CD4-positive, alpha-beta T cell treated with Interleukin-1 beta for 1 hour (primary cell): ENCODE measurements at places on chromosomes 2 and 18.

- no peak for DNase-seq
These were observed 13.1 kb downstream of the QPCT start for GRCh38 chr2:37357530-37357929.

- no peak for DNase-seq
These were observed 13.8 kb downstream of the CCDC93 start for GRCh38 chr2:118000041-118000440.

GRCh38 chr2:191881982-191882816 is 35.3 kb upstream of the CAVIN2 start:
- DNase-seq, result no peak

DNA sequence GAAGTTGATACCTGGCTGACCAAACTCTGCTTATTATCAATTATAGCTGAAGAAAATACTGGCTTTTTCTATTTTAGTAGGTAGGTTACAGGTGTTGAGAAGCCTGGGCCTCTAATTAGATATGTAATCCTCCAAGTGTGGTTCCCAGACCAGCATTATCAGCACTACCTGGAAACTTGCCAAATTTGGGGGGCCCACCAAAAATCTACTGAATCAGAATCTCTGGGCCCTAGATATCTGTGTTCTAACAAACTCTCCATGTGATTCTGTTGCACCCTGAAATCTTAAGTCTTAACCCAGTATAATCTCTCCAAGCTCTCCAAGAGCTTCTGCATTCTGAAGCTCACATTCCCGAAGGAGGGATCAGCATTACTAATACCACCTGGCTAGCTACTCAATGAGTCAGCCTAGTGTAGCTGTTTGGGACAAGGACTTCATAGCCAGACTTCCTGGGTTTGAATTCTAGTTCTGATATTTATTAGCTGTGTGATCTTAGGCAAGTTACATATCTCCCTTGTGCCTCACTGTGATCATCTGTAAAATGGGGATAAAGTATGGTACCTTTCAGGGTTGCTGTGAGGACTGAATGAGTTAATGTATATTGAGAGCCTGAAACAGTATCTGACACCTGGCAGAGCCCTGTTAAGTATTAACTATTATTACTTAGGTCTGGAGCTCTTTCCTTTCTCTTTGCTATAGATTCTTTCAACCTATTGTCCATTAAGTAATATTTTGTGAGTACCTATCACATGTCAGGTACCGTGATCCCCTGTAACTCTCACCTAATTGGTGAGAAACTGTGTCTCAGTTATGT is 94.1 kb upstream of the CD302 start:
- DNase-seq, result no peak

DNA sequence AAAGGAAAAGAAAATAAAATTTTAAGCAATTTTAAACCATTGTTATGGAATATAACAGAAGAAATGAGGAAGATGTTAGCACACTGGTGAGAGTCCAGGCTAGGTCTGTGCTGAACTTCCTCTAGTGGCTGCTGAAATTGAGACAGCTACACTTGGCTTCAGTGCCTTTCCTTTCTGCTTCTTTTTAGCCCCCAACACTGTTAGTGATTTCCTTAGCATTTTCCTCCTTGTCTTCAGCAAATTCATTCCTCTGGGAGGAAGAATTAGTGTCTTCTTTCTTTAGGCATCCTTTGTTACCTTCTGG is 47.6 kb downstream of the ITGAV start:
- no peak for DNase-seq
